Activated T-cell treated with anti-CD3 and anti-CD28 coated beads for 4 hours (primary cell): ENCODE measurements at places on chromosomes 5 and 9.

DNA sequence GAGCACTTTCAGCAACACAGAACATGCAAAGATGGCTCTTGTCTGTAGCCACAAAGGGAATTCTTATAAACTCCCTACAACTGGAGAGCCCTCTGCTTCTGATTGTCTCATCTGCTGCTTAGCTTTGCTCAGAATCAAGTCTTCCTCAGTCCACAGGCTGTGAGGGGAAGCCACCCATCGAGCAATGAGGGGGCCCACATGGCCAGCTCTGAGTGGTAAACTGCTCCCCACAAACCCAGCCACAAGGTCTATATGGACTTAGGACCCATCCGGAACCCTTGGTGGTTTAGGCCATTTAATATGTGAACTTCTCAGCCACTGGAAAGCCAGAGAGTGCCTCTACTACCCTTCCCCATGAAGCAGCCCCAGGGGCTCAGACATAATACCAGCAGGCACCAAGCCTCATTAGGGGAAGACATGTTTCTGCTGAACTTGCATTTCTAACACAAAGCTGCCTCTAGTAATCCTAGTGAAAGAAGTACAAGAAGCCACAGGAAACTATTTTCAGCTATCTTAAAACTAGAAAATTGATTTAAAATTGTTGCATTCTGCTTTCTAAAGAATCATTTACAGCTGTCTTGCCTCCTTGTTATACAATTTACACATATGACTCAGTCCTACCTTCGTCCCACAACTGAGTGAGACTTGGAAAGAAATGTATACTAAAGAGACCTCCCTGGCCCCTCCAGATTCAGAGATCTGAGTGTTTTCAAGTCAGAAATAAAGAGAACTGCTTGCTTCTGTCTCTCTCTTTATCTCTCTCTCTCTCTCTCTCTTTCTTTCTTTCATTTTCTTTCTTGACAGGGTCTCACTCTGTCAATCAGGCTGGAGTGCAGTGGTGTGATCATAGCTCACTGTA, 90.2 kb downstream of the ESM1 start:
- DNase-seq, result no peak

GRCh38 chr5:96756985-96757384, 50.8 kb downstream of the ERAP1 start:
- DNase-seq, result no peak

DNA sequence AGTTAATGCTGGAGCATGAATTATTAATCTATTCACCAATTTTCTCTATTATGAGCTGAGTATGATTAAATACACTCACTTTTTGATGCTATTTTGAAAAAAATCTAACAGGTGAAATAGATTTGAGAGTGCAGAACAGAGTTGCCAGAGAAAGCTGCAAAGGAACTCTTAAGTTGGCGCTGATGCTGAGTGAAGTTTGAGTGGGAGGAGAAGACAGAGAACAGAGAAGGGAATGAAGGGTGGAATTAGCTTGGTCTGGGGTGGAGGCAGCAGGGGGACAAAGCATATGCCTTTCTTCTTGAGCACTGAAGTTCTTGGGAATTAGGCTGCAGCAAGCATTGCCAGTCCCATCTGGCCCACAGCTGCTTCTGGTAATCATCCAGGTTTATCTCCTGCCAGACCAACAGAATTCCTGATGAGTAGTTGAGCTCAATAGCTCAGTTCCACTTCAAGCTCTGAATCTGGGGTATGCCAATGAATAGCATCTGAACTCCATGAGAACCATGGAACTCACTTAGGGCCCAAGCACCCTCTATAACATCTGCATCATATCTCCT, 290.1 kb downstream of the HINT1 start:
- DNase-seq, result no peak

GRCh38 chr9:6198251-6198650, 17.4 kb upstream of the IL33 start:
- DNase-seq, result no peak

DNA sequence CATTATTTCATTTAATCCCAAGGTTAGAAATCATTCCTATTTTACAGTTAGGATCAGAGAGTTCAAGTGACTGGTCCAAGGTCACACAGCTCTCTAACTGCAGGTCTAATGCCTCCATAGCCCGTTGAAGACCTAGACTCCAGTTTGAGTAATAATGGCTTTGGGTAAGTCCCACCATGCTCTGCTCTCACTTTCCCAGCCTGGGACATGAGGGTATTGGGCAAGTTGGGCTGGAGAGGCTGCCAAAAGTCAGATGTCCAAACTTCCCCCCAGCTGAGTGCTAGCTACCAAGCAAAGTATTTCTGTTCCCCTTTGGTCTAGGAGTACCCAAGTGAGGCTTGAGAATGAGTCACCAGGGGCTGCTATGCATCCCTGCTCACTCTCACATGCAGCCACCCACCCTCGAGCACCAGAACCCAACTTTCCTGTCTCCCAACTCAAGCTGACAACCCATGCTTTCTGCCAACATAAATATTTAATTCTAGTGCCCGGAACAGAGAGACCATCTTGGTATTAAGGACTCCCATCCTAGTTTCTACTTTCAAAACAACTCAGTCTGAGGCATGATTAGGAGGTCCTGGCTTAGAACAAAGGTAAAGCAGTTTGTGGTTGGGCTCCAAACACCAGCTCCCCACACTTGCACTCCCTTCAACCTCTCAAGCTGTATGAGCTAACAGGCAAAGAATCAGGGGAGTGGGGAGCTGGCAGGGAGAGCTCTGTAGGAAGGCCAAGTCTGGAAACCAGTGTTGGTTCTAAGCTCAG, 236.5 kb upstream of the TRIM32 start:
- no peak for DNase-seq

DNA sequence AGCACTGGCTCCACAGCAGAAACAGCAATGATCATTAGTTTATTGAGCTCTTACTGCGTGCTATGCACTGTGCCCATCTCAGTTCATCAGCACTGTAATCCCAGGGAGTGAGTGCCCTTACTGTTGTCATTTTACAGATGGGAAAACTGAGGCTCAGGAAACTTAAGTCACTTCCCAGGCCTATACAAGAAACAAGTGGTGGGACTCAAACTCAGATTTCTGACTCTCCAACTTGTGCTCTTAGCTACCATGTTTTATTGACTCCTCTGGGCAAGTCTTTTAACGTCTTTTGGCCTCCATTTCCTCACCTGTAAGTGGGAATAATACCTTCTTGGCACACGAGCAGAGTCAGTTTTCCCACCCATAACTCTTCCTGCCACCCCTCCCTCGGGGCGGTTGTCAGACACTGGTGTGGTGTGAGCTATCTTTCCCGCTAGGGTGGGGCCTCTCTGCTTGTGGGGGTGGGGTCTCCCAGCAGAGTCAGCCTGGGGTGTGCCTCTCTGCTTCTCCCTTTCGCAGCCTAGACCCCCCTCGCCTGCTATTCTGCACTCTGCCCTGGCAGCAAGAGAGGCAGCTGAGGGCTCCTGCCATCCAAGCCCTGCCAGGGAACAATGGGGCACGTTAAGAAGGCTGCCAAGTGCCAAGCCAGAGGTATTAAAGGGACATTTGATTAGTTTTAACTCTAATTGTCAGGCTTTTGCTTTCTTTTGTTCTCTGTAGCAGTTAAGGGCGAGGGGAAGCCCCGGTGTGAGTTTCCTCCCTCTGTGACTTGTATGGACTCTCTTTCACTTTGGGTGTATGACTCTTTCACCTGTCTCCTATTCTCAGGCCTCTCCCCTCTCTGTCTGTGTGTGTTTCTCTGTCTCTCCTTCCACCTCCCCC, 12.1 kb downstream of the GALNT10 start:
- DNase-seq, result peak; percentile 27

GRCh38 chr5:160449458-160449857, 27.8 kb downstream of the PTTG1 start:
- DNase-seq, result no peak

DNA sequence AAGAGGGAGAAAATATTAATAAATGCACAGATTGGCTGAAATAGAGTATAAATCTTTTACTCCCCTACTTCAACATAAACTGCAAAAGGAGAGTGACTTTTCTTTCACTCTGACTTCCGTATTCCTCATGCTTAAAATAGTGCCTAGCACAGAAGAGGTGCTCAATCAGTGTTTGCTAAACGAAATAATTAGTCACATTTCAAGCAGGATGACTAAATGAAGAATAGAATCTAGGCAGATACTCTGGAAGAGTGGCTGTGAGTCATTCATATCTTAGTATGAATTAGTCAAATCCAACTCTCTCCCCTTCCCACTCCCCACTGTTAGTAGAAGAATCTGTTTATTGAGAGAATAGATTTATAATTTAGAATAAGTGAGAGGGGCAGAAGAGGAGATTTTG, 4.8 kb downstream of the CD274 start:
- no peak for DNase-seq

- DNase-seq, result no peak
Observed at GRCh38 chr9:33878691-33879366, 61.9 kb downstream of the UBE2R2 start.

DNA sequence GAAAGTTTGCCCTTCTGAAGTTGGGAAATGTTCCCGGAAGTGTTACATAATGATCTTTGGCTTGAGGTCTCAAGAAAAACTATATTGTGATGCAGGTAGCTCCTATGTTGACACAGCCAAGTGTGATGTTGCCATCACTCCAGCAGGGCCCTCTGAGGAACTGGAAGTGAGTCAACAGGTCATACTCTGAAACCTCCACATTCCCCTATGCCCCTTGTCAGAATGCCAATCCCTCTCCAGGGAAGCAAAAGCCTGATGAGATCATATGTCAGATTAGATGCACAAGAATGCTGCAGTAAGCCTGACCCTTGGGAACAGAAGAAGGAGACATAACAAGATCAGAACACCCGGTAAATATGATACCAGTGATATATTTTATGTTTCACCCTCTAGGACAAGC, 66.8 kb upstream of the ITGA2 start:
- no peak for DNase-seq

GRCh38 chr5:114660791-114661190, 298.9 kb downstream of the KCNN2 start:
- DNase-seq, result no peak

DNA sequence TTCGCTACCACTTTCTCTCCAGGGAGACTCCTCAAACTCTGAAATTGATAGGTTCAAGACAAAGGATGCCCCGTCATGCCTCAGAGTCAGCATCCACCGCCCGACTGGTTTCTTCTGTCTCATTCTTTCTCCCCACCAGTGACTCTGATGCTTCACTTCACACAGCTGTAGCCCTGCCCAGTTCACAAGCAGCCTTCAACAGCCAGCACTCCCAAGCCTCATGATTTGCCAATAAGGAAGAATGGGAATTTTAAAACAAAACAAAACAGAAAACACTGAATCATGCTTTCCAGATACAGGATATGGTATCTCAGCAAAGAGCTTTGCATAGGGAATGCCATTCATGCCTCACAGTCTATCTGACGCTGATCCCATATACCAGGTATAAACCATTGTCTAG, 371.2 kb upstream of the RORB start:
- no peak for DNase-seq

DNA sequence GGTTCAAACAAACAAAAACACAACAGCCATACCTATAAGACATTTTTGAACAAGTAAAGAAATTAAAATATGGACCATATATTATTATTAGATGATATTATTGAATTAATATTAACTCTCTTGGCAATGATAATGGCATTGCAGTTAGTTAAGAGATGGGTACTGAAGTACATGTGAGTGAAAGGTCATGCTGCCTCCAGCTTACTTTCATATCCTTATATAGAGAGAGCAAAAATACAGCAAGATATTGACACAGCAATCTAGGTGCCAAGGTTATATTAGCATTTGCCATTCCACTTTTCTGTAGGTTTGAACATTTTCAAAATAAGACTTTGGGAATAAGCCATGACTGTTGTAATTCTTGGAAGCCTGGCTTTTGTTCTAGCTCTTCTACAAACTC, 6.1 kb downstream of the TNFSF8 start:
- no peak for DNase-seq

- no peak for DNase-seq
Observed at GRCh38 chr9:137516144-137516917, 33.9 kb downstream of the PNPLA7 start.

DNA sequence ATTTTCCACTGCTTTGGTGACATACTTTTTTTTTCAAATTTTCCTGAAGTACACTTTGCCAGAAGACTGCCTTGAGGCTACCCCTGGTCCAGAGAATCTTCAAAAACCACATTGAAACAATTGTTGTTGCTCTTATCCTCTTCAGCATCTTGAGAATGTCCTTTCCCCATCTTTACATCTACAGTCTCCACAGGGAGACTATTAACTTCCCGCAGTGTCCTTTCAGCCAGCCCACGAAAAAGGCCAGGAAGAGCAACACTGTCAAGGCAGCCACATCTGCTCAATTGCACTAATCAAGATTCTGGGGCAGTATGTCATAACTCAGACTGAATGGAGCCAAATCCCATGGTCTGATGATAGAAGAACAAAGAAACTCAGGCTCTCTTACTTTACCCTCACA, 148.3 kb downstream of the ENC1 start:
- DNase-seq, result no peak

DNA sequence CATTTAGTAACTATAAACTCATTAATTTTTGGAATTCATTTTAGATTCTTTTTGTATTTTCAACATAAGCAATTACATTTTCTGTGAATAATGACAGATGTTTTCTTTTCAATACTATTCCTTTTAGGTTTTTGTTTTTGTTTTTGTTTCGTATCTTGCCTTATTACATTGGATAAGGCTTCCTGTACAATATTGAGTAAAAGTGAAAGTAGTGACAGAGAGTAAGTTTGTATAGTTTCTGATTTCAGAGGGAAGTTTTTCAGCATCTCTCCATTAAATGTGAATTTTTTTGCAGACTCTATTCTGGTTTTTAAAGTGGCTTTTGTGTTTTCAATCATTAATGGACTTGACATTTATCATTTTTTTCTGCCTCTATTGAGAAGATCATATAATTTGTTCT, 12.8 kb upstream of the CAMK4 start:
- no peak for DNase-seq

DNA sequence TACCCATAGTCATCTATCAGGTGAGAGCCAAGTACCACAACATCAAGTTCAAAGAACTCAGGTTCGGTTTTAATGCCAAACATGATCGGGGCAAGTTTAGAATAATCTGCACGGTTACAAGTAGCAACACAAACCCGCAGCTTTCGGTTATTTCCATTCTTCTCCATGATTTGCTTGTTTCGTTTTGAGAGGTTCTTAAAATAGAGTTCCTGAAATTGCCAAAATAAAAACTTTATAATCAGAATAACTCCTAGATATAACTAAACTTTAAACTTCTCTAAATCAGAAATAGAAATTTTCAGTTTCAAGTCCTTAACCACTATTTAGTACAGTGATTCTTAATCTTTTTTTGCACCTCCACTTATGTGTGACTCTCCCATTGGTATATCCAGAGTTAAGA, 9.1 kb downstream of the GNE start:
- DNase-seq, result no peak

DNA sequence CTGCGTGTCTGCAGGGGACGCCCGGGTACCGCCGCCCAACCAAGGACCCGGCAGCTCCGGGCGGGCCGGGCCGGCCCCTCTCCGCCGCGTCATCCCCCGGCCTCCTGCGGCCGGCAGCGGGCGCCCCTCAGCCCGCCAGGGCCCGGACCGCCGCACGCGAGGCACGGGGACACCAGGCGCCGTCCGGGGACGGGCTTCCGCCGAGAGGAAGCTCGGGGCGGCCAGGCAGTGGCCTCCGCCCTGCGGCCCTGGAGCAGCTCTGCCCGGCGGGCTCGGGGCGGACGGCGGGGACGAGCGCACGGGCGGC, 373 bp downstream of the FBXW5 start:
- DNase-seq, result no peak

GRCh38 chr9:132230605-132231004, 68.7 kb downstream of the NTNG2 start:
- DNase-seq, result no peak
